ENCODE measurements at places on chromosomes 1 and 21.

DNA sequence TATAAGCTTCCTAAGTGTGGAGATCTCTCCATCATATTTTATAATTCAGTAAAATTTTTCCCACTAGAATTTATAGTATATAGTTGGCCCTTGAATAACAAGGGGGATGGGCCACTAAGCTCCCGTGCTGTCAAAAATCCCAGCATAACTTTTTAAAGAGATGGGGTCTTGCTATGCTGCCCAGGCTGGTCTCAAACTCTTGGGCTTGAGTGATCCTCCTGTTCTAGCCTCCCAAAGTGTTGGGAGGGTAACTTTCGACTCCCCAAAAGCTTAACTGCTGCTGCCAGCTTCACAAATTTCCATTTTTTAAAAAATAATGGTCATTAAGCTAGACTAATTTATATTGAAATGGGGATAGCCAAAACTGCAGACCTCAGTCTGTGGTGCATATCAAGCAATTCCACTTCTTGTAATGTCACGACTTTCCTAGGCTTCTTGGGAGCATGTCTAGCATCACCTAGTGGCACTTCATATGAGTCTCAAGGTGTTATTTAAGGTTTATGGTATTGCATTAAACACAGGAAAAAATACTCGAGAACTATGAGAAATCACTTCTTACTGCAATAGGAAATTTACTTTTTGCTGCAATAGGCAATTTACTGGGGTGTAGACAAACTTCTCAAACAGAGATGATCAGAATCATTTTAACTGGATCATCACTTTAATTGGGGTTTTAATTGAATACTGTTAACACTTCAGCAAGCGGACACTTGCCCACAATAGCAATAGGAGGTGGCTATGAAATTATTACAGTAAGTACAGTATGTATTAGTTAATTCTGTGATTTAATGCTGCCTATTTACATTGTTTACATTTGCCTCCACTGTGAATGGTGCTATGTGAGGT, 19.3 kb upstream of the ACTA1 start:
- peak; percentile 19 for DNase-seq

DNA sequence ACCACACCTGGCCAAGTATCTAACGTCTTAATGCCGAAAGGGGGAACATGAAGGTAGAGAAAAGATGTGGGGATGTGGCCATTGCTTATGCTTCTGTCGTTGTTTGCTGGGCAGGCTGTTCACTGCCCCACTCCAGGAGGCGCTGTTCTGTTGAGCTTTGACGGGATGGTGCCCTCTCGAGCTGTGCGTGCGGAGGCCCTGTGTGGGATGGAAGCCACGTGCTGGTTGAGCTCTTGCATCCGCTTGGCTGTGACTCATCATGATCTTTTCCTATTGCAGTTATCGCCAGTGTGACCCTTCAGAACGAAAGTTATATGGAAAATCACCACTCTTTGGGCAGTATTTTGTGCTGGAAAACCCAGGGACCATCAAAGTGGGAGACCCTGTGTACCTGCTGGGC, 26.3 kb downstream of the MTARC1 start:
- peak; percentile 95 for DNase-seq

DNA sequence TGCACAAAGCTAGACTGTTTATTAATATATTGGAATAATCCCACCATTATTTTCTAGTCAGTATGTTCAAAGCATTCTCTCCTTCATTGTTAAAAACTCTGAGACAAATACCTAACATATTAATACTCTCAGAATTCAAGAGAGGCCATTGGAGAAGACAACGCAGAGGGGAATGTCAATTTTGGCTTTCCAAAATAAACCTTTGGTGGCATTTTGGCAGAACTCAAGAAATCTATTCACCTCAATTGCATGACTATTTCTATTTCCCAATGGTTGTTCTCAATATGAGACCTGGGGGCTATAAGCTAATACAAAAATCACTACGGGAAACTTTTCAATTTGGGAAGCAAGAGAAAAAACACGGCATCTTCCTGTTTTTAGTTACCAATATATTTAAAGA, 58.5 kb downstream of the RUSC1 start:
- DNase-seq = no peak

GRCh38 chr1:244010703-244011123, 40.4 kb upstream of the ZBTB18 start:
- peak; percentile 80 for DNase-seq

DNA sequence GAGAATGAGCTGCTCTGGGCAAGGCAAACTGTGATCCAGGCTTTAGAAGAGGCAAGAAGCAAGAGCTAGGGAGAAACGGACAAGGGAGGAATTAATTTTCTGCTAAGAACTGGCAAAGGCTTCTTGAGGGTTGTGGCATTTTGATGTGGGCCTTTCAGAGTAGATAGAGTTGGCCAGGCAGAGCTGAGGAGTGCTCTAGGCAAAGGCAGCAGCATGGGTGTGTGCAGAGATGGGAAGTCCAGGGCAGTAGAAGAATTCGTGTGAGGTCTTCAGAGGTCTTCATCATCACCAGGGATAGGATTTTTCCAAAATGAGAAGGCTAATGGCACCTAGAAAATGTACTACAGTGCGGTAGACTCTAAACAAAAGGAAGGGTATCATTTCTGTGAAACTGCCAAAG, 237.8 kb downstream of the LTN1 start:
- DNase-seq = no peak

DNA sequence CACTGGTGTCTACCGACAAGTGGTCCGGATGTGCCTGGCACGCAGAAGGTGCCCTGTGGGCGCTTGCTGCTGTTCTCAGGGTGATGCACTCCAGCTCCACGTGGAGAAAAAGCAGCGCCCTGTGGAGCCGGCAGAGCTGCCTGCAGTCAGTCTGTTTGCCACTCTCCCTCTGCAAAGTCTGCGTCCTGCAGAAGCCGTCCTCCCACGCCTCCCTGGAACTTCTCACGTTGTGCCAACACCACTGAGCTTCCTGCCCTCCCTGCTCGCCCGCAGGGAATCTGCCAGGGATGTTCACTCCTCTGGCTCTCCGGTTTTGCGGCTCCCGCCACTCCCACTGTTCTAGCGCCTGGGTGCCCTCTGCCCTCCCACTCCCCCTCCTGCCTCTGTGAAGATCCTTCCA, 19.8 kb upstream of the UBXN10 start:
- no peak for DNase-seq

DNA sequence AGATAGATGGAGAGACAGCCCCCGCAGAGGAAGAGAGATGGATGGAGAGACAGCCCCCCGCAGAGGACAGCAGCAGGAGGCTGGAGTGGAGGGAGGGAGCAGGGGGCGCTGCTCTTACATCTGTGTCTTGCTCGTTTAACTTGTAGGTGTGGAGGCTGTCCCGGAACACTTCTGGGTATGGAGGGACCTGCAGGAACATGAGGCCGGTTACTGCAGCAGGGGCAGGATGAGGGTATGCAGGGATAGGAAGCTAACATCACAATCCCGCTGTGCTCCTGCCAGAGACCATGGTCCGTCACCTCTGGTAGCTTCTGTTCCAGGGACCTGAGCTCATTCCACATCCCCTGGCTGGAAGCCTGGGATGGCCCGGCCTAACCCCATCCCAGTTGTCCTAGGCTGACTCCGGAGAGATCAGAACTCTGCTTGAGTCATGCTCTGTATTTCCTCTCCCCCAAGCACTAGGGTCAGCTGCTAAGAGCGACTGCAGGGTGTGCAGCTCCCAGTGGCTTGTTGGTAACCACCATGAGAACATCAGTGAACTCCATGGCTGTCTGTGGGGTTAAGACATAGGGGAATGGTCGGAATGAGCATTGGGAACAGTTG, 36.7 kb upstream of the GOLT1A start:
- DNase-seq = no peak

DNA sequence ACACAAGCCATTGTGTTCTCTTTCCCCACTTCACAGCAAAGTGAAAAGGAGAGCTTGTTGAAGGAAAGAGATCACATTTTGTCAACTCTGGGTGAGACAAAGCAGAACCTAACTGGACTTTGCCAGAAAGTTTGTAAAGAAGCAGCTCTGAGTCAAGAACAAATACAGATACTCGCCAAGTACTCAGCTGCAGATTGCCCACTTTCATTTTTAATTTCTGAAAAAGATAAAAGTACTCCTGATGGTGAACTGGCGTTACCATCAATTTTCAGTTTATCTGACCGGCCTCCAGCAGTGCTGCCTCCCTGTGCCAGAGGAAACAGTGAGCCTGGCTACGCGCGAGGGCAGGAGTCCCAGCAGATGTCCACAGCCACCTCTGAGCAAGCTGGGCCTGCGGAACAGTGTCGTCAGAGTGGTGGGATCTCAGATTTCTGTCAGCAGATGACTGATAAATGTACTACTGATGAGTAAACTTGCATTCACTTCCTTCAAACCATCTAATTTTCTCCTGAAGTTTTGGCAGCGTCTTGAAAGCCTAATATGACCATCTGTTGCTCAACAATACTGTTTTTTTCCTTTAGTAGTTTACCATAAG, 43.7 kb downstream of the BACH1 start:
- DNase-seq = peak; percentile 76

GRCh38 chr1:118183586-118183985, 1.4 kb downstream of the SPAG17 start:
- no peak for DNase-seq

GRCh38 chr1:215267495-215267894, 185.0 kb downstream of the KCNK2 start:
- DNase-seq = no peak

- DNase-seq = peak; percentile 51
Measured at GRCh38 chr1:233721004-233721595, 107.2 kb downstream of the KCNK1 start.

- no peak for DNase-seq
Measured at GRCh38 chr1:5757187-5757805, 234.9 kb downstream of the NPHP4 start.

- no peak for DNase-seq
Measured at GRCh38 chr1:30789388-30790255, 32.0 kb upstream of the LAPTM5 start.

GRCh38 chr1:10101929-10102328, 69.2 kb downstream of the UBE4B start:
- DNase-seq = no peak

GRCh38 chr1:244112636-244113035, 61.6 kb downstream of the ZBTB18 start:
- DNase-seq = no peak

GRCh38 chr1:167169642-167170041, 51.0 kb upstream of the POU2F1 start:
- no peak for DNase-seq

- DNase-seq = no peak
Measured at GRCh38 chr1:22847249-22847648, 125.4 kb downstream of the LACTBL1 start.

DNA sequence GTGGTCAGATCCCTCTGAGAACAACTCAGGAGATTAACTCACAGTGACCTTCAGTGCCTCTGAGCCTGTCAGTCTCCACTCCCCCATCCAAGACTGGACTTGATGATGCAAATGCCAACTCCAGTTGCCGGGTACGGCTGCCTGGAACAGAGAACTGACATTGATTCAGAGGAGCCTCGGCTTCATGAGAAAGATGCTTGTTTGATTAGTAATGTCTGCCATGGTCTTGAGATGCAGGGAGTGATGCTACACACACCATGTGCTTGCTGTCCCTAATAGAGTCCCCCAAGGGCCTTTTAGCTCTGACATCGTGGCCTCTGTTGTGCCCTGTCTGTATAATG, 51.8 kb upstream of the LRP8 start:
- no peak for DNase-seq

GRCh38 chr1:40877698-40878097, 15.5 kb upstream of the CITED4 start:
- DNase-seq = peak; percentile 47

GRCh38 chr1:37999430-38000232, 5.7 kb downstream of the FHL3 start:
- peak; percentile 79 for DNase-seq

DNA sequence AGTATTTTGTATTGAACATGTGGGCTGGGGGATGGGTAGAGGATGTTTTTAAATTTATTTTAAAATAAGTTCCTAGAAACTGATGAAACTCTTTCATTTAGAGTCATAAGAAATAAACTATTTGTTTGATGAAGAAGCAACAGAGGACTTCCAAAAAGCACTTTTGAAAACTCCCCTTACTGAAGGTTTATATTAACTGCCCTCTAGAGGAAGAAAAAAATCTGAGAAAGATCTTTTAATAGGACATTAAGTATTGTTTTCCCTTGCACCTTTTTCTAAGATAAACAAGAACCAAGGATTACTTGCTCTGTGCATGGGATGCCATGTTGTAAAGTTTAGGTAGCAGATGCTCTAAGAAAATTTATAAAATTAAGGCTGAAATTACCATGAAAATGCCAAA, 14.1 kb downstream of the DISP1 start:
- no peak for DNase-seq

DNA sequence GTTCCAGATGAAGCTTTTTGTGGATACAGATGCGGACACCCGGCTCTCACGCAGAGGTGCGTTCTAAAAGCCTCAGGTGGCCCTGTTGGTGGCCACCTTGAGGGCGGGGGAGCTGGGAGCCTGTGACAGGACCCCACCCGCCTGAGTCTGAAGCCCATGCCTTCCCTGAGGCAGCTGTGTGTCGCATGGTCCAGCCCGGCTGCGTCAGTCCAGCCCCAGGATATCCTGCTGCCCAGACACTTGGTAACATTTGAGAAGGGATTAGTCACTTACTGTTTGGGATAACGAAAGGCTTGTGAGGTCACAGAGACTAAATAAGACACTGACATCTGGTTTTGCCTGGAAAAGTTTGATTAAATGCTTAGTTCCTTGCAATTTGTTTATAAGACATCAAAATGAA, 68.9 kb downstream of the UCK2 start:
- no peak for DNase-seq

- DNase-seq = no peak
Measured at GRCh38 chr21:45836694-45837670, 144.6 kb upstream of the COL6A1 start.

GRCh38 chr1:221029981-221030649, 150.9 kb downstream of the HLX start:
- no peak for DNase-seq

DNA sequence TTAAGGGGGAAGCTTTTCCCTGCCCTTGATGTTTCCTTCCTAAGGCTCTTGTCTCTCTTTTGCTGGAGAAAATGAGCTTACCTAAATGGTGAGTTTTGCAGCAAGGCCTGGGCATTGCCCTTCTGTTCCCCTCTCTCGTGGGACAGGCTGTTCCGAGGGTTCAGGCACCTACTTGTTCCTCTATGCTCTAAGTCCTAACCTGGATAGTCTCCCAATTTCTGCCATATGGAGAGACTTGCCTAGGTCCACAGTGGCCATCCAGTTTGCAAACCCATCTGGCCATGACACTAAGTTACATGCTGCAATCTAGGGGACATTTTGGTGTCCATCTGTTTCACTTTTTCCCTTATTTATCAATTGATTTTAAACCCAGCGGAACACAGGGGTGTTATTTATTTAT, 192.0 kb upstream of the KIAA0040 start:
- DNase-seq = no peak

- no peak for DNase-seq
Measured at GRCh38 chr1:24224761-24225160, 37.7 kb upstream of the IFNLR1 start.

GRCh38 chr1:114510274-114511031, 550 bp downstream of the TRIM33 start:
- DNase-seq = peak; percentile 58

All from MV-4-11 (cell line).